Eye (tissue), 1 donor: ENCODE measurements at places on chromosomes 13 and 19.
A peak's percentile ranks its signal among the peaks of the same experiment; 100 is the strongest.

- DNase-seq: peak; percentile 79
Observed at GRCh38 chr19:36604656-36605100, 435 bp upstream of the ZNF382 start.

DNA sequence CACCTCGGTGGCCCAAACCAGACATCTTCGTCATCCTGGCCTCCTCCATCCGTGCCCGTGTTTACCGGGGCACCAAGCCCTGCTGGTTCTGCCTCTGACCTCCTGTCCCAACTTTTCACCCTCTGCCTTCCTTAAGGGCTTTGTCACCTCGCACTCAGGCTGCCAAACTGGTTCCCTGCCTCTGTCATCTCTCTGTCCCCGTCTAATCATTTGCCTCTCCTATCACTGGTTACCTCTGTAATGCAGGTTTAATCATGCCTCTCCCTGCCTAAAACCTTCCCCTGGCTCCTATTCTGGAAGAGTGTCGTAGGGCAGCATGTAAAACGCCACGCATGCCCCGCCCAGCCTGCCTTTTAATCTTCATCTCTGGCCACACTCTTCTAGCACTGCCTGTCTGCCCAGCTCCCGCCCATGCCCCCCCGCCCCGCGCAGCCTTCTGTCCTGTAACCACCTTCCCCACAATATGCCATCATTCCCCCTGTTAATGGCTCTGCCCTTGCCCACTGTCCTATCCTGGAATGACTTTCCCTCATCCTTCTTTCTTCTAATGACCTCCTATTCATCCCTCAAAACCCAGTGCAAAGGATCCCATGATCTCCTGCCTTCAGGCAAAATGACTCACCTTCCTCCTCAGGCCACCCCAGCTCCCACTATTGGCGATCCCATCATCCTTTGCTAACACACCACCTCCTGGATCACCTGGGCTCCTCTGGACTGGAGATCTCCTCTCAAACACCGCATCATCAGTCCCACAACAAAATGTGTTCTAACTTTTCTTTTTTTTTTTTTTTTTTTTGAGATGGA lies 66.7 kb downstream of the PEX11G start:
- DNase-seq: no peak

DNA sequence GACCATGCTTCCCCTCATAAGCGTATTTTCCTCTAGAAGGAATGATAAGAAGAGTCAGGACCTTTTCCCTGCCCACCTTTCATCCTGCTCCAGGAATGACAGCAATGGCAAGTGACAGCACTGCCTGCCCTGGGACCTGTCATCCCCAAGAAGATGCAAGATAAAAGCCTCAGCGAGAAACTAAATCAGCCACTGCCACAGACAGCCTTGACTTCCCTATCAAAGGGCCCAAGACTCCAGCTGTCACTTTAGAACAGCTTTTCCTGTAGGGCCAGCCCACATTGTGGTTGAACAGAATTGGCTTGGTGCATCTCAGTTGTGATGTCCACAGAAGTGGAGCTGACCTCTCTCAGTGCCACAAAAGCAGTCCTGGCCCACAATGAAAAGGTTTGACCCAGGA lies 1.1 kb downstream of the RAB8A start:
- DNase-seq: no peak

DNA sequence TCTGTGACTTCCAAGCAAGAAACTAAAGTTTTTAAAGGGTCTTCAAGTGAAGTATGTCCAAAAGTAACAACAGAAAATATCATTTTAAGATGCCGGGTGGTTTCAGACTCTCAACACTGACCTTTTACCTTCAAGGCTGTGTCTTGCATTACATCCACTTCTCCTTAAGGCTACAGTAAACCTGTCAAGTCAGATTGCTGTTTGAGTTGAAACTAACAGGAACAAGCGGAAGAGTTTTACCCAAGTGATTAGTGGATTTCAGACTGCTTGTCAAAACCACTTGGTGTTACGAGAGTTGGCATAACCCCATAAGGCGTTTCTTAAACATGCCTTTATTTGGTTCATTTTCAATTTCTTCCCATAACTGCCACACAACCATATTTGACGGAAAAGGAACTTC lies 283.1 kb downstream of the DCT start:
- DNase-seq: peak; percentile 92

GRCh38 chr19:15108145-15108844 lies 1.1 kb downstream of the SYDE1 start:
- no peak for DNase-seq

- DNase-seq: peak; percentile 4
Observed at GRCh38 chr13:104683789-104684188, 1617.6 kb upstream of the SLC10A2 start.

DNA sequence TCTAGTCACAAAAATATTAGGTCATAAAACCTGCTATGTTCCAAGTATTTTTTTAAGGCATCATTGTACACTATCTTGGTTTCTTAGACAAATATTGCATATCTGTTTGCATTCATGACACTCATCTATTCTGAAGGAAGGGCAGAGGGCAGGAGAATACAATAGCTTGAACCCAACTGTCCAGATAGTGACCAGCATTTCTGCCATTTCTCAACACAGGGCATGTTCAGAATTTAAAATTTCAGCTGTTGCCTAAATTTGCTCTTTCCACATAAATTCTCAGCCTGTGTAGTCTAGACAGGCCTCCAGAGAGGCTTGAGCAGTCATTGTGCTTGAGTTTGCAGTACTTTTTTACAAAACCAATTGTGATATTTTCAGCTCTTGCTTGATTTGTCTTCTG lies 119.5 kb downstream of the ZAR1L start:
- DNase-seq: peak; percentile 64

DNA sequence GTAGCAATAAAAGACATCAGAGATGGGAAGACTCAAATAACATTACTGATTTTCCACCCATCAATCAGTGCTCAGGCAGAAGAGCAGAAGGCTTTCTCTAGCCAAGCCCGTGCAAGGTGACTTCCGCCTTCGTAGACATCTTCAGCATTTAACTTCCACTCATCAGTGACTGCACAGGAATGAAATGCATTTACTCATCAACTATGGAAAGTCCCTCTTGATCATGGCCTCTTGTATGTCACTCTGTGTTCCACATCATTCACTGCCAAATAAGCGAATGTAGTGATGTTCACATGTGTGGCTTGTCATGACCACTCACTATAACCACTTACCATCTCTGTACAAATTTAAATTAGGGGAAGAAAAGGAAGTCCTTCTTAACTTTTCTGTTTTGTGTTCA lies 49.4 kb downstream of the SACS start:
- no peak for DNase-seq

DNA sequence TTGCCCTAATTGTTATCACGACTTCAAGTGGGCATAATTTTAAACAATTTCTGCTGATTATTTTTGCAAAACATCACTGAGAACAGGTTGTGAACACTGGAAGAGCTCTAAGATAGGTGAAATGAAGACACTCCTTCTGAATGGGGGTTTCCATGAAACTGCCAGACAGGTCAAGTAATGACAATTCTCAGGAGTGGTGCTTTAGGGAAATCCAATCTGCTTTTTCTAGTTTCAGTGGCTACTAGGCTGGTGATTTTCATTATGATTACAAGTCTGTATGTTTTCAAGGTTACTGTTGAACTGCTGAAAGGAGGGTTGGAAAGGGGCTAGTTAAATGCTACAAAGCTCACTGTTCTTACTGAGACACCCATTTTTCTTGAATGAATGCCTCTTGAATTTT lies 1724.2 kb downstream of the PCDH9 start:
- DNase-seq: no peak

DNA sequence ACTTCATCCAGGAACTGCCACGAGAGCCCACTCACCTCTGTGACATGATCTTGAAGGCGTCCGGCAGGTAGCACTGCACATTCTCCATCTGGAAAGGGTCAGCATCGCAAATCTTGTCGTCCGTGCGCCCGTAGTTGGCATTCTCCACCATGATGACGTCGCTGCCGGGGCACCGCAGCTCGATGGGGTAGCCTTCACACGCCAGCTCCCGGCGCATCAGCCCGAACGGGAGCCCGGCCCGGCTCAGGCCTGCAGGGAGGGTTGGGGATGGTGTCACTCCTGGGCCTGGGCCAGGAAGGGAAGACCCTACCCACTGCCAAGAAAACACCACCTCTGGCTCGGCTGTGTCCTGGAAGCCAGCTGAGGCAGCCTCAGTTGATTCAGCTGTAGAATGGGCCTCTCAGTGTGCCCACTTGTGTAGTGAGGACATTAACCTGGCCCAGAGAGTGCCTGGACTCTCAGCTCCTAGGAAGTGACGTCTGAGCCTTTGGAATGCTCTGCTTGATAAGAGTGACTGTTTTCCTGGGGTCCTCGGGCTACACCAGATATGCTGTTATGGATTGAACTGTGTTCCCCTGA lies 28.4 kb downstream of the ADGRL1 start:
- DNase-seq: no peak

DNA sequence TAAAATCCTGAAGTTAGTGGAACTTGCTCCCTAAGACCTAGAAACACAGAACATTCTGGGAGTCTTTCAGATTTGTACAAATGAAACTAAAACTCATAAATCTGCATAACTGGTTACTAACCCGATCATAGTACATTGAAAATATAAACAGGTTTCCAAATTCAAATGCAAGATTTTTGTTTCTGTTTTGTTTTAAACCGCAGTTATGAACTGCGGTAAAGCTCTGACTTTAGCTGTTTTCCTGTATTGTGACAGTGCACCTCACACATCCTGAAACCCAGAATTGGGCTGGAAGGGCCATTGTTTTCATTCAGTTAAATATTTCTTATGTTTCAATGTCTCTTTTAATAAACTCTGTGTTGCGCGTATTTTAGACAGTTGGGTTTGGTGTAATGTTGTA lies 204.7 kb downstream of the SHISA2 start:
- no peak for DNase-seq

DNA sequence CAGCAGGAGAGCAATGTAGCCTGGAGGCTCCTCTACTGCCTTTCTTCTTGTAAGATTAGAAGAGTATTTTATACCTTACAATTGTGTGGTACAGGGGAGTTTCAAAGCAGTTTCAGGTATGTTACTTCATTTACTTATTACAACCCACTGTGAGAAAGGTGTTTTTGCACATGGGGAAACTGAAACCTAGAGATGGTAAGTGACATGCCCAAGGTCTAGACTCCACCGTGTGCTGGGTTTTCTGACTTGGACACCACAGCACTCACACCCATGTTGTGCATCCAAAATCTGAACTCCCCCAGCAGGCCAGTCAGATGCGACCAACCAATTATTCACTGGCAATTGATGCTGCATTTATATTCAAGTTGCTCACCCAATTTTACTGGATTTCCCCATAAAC lies 22.8 kb downstream of the ERICH6B start:
- DNase-seq: no peak

DNA sequence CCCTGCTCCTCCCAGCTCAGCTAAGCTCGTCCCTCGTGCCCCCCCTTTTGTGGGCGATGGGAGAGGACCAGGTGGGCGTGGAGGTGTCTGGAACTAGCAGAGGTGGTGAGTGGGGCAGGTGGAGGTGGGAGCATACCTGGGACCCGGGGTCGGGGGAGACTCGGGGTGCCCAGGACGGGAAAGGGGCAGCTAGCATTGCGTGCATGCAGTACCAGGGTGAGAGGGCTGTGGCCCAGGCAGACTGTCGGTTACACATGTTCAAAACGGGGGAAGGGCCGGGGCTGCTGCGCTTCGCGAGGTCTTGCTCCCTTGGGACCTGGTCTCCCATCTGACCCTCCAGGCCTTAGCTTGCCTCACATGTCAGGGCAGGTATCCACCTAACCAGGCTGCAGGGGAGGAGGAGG lies 9.1 kb downstream of the TLE5 start:
- no peak for DNase-seq

- DNase-seq: no peak
Observed at GRCh38 chr13:50370303-50370950, 355.2 kb downstream of the KCNRG start.

DNA sequence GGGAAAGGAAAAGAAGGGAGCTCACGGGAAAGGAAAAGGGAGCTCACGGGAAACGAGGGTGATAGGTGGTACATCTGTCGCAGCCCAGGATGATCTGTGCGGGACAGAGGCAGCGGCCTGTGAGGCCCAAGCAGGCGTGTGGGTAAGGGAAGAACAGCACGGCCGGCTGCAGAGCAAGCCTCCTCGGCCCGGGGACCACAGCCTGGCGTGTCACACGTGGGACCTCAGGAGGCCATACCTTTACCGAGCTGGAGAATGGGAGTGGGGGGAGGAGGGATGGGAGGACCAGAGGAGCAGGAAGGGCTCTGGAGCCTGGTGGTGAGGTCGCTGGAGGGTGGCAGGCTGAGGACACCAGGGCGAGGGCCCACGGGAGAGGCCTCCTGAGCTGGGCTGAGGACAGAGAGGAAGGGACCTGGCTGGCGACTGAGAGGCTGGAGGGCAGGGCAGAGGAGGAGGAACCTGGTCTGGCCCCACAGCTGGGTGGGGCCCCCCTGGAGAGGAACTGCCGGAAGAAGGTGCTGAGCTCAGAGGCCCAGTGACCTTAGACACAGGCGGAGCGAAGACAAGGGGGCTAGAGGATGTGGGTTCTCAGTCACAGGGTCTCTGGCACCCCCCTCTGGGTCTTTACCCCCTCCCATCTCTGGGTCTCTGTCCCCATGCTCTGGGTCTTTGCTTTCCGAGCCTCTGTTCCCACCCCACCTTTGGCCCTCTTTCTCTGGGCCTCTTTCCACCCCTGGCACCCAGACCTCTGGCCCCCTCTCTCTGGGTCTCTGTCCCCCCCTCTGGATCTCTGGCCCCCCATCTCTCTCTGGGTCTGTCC lies 2.9 kb upstream of the FTL start:
- no peak for DNase-seq

DNA sequence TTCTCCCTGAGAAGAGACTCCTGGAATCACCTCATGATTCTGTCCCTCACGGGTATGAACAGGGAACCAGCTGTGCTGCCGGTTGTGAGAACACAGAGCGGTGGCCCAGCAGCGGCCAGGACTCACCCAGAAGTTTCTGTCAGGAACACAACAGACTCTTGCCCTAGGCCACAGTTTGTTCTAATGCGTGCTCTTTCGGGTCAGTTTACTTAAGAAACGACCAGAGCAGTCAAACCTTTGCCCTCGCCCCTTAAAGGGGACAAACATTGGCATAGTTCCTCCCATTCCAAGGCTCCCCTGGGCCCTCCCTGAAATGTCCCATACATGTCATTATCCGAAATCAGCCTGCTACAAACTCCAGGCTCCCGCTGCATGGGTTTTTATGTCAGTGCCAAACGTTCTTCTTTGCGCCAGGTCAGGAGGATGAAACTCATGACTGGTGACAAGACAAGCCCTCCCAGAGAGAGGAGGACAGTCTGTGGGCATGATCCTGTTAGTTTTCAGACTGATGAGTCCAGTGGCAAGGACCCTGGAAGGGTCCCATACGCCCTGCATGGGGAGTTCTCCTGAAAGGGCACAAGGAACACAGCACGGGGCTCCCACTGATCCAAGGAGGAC lies 18.3 kb downstream of the ZIC5 start:
- DNase-seq: no peak
